ENCODE measurements at places on chromosomes 2 and 18.

DNA sequence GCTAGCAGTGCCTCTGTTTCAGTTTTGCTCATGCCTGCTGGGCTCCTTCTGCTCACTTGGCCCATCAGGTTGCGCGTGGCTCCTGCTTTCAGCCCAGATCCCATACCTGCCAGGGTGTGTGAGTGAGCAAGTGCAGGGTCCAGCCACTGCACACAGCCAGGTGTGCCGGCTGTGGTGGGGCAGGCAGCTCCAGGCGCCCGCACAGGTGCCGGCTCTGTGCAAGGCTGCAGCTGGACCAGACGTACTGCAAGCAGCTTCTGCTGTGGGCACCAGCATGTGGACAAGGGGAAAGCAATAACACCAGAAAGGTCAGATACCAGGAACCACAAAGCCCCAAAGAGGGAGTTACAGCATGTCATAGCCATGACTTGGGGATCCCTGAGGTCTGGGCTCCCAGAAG, 5.6 kb upstream of the PCARE start:
- DNase-seq, result no peak

DNA sequence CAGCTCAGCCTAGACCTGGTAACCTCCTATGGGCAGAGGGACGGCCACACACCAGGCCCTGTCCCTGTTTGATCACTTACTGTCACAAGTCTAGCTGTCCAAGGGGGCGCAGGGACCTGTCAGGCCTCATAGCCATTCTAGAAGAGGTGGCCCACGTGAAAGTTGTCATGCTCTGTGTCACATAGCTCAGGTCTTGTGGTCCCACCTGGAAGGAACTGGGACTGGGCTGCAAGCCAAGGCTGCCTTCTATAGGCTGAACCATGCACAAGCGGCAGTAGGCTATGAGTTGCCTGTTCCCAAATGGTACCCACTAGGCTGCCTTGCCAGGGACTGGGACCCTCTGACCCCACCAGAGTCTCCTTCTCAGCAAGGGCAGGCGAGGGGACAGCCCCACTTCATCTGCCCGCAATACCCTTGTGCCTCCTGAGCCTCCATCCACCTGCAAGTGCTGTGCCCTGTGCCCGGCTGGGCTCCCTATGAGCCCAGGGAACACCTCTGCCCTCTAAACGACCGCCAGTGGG, 177.5 kb downstream of the ANAPC1 start:
- DNase-seq, result no peak

DNA sequence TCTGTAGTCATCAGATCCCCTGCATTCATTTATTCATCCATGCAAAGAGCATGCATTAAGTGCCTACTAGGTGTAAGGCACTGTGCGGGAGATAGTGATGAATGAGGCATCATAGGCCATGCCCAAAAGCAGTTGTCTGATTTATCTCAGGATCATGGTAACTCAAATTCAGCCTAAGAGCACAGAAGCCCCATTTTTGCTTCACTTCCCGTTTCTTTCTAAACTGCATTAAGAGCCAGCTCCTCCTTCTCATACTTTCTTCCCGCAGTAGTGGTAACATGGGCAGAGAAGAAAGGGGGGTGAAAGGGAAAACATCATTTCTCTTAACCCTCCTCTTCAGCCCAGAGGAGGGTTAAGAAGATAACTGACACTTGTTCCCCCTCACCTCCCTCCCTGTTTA, 2.9 kb downstream of the GPR45 start:
- DNase-seq, result no peak

DNA sequence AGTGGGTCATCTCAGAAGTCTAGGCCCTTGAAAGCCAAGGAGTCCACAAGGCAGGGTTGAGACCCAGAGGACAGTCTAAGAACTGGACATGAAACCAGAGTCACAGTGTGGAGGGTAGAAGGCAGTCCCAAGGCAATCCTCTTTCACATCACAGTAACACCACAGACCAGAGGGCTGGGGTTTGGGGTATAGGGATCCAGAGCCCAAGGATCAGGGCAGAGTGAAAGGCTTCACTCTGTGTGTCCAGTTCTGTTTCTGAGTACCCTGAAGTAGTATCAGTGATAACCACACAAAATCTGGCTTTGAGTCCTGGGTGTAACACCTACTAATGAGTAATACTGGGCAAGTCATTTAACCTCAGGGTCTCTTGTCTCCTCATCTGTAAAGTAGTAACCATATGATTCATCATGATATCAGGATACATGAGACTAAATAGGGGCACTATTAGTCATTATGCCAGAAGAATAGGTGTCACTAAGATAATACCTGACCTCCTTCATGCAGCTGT, 91.0 kb downstream of the ICA1L start:
- DNase-seq, result no peak

DNA sequence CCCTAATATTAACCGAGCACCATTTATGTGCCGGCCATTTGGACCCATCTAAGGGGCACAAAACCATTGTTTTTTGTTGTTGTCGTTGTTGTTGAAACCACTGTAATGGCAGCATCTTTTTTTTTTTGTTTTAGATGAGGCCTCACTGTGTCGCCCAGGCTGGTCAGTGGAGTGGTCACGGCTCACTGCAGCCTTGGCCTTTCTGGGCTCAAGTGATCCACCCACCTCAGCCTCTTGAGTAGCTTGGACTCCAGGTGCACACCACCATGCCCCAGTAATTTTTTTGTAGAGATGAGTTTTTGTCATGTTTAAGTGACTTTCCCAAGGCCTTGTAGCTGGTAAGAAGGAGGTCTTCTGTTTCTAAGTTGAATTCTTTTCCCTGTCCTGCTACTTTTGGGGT, 33.0 kb downstream of the ASAP2 start:
- DNase-seq, result no peak

DNA sequence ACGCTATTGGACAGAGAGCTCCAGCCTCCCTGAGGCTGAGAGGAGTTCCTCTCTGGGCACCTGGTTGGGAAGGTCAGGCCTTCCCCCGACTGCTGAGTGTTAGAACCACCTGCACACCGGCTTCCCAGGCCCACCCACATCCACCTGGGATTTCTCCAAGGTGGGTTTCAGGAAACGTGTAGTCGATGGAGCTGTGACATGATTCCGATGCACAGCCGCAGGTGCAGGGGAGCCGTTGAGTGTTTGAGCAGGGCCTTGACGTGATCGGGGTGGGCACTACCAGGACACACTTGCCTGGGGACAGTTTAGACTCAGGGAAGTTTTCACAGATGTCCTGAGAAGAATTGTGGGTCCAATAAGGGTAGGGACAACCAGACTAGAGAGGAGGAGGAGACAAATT, 21.8 kb upstream of the GIGYF2 start:
- DNase-seq, result no peak

- DNase-seq, result no peak
Measured at GRCh38 chr2:147976102-147976501, 44.4 kb downstream of the ORC4 start.

DNA sequence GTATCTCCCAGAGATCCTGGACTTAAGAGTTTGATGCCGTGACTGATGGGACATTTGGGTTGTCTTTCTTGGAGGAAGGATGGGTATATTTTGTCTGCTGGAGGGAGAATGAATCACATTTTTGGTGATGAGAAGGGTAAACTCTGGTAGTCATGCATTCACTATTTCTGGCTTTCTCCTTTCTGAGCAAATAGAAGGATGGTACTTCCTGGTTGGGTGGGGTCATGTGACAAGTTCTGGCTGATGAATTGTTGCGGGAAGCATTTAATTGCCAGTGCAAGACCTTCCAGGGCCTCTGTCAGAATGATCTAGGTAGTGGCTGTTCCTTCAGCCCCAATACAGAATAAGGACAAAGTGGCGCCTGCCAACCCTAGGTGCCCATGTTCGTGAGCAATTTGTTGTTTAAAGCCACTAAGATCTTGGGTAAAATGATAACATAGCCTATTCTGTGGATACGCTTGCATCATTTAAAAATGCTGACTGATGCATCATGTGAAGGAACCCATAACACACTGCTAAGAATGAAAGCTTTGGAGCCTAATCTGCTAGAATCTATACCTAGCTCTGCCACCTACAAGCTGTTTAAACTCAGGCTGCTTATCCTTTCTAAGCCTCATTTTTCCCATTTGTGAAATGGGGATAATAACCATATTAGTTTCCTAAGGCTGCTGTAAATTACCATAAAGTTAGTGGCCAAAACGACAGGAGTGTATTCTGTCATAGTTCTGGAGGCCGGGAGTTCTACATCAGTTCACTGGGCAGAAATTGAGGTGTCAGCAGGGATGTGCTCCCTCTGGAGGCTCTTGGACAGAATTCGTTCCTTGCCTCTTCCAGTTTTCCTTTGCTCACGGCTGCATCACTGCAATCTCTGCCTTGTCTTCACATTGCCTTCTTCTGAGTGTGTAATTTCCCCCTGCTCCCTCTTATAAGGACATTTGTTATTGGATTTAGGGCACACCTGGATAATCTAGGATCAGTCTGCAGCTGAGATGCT, 281.3 kb downstream of the AGPS start:
- no peak for DNase-seq

DNA sequence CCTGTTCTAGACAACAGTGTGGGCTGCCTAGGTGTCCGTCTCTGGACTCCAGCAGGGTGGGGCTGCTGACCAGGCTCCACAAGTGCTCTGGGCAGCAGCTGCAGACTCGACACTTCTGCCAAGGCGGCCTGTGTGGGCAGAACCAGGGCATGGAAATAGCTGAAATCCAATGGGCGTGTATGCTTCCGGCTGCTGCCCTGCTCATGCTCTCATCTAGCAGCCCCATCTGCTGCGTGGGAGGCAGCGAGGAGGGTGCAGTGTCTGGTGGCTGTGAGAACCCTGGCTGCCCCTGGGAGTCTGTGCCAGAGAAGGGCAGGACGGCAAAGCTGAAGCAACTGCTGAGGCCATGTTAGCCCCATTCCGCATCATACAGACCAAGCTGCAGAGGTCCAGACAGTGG, 174.9 kb downstream of the SOX11 start:
- DNase-seq, result no peak

- no peak for DNase-seq
Measured at GRCh38 chr2:67446491-67446911, 49.4 kb downstream of the ETAA1 start.

DNA sequence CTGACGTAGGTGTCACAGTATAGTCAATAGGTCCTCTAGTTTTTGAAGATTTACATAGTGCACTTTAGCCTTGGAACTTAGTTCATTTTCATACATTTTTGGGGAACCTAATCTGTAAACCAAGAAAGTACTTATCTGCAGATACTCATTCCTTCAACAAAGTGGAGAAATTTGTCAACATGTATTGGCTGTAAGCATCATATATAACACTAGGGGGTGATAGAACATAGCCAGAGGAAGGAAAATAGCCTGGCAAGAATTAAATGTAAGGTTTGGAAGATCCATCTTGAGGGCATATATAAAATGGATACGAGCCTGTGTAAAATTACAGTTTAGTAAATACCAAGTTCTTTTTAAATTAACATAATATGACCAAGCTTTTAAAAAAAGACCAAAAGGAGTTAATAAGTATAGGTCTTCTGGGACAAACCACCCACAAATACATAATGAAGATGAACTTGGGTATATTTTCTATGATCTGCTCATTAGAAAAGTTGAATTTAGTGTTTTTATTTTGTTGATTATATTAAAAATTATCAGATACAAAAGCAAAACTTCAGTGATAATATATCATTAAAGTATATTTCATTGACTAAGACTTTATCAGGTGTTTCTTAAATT, 18.2 kb downstream of the RPL37A start:
- DNase-seq, result no peak

- DNase-seq, result no peak
Measured at GRCh38 chr2:175999283-175999819, 2.7 kb downstream of the LNPK start.

GRCh38 chr2:144582651-144583380, 62.9 kb upstream of the ZEB2 start:
- DNase-seq, result no peak

GRCh38 chr2:100589527-100589926, 26.7 kb downstream of the PDCL3 start:
- no peak for DNase-seq

- no peak for DNase-seq
Measured at GRCh38 chr2:187547353-187547979, 6.8 kb downstream of the TFPI start.

- DNase-seq, result no peak
Measured at GRCh38 chr2:59622599-59623308, 930.7 kb downstream of the BCL11A start.

- DNase-seq, result peak; percentile 50
Measured at GRCh38 chr2:221517696-221518151, 54.4 kb downstream of the EPHA4 start.

DNA sequence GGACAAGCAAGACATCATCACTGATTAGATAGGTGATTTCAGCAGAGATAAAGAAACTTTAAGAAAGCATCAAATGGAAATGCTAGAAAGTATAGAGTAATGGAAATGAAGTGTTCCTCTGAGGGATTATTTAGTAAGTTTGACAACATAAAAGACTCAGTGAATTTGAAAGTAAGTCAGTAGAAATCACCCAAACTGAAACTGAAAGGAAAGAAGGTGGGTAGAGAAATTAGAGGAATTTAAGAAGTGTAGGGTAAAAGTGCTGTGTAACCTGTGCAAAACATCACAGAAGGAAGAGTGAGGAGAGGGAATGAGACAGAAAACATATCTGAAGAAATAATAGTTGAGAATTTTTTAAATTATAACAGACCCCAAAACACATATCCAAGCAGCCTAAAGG, 343.1 kb downstream of the CBLN2 start:
- no peak for DNase-seq

GRCh38 chr2:229422063-229422462, 151.0 kb upstream of the PID1 start:
- no peak for DNase-seq

DNA sequence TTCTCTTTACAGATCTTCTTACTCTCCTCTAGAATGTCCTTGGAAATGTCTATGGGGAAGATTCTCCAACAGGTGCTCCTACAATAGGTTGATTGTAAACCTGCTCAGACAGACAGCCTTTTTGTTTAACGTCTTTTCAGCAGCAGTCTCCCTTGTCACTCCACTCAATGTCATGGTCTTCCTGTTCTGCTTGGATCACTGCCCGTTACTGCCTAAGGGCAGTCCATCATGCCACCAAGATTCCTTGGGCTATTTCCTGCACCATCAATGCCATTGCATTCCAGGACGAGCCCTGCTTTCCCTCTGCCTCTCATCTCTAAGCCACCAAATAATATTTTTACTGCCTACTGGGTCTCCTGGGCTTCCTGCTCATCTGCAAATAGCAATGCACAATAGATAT, 97.4 kb upstream of the GALNT5 start:
- no peak for DNase-seq

GRCh38 chr18:11089931-11090715, 59.2 kb downstream of the PIEZO2 start:
- DNase-seq, result no peak

GRCh38 chr2:60319031-60319547, 234.4 kb downstream of the BCL11A start:
- DNase-seq, result no peak

DNA sequence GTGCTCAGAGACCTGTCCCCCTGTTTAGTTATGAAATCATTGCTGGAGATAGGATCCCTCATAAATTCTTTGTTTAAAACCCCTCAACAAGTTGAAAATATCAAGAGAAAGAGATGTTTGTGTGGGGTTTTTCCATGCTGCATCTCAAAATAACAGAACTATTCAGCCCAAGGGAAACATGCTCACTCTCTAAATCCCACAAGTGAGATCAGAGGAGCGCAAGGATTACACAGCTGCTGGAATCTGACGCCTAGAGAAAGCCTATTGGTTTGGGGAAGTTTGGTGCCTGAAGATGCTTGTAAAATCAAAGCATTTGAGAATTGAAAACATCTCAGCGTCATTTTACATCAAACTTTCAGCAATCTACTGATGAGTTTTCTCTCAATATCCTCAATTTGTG, 7.9 kb downstream of the FSHR start:
- no peak for DNase-seq

Measured in stimulated activated CD8-positive, alpha-beta memory T cell treated with anti-CD3 and anti-CD28 coated beads, Interleukin-4, amount 100 ng/mL, for 4 hours (primary cell).